Stimulated activated CD4-positive, alpha-beta T cell treated with anti-CD3 and anti-CD28 coated beads, Interleukin-1b, Interleukin-23, amount 100 ng/mL, for 1 hour (primary cell): ENCODE measurements at places on chromosomes 3 and 15.

GRCh38 chr15:44792715-44793114 lies 56.4 kb downstream of the TRIM69 start:
- DNase-seq: no peak

- peak; percentile 15 for DNase-seq
These were observed 37.2 kb downstream of the BHLHE40 start for GRCh38 chr3:5016211-5017161.

DNA sequence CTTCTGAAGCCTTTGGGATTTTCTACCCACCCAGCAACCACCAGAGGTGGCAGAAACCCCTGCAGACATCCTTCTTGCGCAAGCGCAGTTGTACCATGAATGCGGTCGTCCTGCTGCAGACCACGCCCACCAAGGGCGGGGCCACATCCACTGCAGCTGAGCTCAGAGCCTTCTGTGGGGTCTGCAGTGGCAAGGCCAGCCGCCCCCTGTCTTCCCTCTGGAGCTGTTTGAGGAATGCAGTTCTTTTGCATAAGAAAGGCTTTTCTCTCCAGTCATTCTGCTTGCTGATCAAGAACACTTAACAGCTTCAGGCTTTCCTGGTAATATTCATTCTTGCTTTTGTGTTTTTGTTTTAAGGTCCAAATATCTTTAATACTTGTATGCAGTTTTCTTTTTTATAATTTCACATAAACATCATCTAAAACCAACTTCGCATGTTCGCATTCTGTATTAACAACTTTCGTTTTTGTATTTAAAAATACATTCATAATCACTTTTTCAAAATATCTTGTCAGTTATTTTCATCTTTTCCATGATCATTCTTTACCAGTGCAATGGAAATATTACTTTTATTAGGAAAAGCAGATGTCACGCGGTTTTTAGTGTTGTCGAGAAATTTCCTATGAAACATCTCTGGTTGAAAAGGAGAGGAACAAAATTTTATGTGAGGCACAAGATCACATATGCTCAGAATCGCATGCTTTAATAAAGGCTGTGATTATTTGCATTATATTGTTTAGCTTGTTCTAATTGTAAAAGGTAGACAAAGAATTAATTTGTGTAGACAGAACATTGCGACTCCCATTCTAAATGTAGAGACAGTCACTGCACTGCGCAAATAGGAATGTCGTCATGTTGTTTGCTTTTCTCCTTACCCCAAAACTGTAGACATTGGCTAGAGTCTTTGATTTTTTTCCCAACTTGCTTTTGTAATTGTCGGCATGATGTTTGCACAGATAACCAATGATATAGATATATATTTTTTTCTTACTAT lies 98.1 kb upstream of the SNRPN start:
- no peak for DNase-seq

DNA sequence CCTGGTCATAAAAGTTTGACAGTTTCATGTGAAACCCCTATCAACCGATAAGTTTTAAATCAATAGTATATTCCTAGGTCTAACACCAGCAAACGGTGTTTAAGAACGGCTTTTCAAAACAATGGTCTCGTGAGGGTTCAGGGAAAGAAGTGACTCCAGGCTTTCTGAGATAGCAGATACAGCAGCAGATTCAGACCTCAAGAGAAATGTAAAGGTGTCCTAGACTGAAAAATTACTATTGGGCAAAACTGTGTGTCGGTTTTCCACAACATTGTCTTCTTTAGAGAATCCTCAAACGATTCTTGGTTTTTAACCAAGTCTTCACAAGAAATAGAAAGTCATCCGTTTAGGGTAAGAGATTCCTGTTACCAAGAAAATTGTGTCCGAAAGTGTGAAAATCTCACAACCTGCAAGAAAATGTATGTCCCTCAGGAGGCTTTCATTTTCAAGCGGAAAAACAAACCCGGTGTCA lies 1.2 kb downstream of the SETD2 start:
- no peak for DNase-seq

GRCh38 chr3:115161866-115162265 lies 14.8 kb upstream of the ZBTB20 start:
- DNase-seq: no peak

GRCh38 chr3:107508331-107508730 lies 14.4 kb upstream of the BBX start:
- DNase-seq: no peak

GRCh38 chr15:60381148-60381788 lies 16.5 kb downstream of the ANXA2 start:
- DNase-seq: no peak

DNA sequence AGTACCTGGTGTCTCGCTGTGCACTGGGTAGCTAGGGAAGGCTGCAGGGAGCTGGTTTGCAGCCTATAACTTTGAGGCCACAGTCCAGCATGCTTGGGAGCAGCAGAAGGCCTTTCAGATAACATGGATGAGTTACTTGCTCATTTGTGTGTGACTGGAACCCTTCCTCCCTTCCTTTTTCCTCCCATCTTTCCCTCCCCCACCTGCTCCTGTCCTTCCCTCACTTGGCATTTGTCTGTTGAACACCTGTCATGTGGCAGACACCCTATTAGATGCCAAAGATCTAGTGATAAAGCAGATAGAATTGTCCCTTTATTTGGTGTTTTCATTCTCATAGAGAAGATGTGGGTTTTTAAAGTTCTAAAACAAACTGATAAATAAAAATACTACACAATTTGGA lies 71.6 kb downstream of the LRTM1 start:
- no peak for DNase-seq

GRCh38 chr15:39239562-39239961 lies 341.3 kb upstream of the THBS1 start:
- DNase-seq: no peak

DNA sequence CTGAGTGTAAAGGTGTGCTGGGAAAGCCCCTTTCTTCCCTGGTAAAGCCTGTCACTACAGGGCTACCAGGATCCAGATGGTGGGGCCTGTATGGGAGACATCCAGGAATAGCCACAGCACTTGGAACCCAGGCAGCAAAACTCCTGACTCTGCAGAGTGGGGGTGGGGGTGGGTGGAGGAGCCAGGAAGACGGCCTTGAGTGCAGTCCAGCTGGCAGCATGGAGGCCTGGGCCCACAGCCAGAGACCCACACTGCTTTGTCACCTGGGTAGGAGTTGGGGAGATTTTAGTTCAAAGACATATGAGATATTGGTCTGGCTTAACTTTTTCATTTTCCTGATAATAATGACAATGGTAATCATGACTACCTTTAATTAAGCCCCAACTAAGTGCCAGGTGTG lies 116.7 kb upstream of the MRPS22 start:
- no peak for DNase-seq

- no peak for DNase-seq
These were observed 551.3 kb downstream of the NSUN3 start for GRCh38 chr3:94614192-94614591.
